ENCODE measurements at places on chromosomes 13 and 19. TPM values are rescaled to one million over a fixed set of nuclear protein-coding genes. Genes with fewer than 3 reads are reported as not detected.

DNA sequence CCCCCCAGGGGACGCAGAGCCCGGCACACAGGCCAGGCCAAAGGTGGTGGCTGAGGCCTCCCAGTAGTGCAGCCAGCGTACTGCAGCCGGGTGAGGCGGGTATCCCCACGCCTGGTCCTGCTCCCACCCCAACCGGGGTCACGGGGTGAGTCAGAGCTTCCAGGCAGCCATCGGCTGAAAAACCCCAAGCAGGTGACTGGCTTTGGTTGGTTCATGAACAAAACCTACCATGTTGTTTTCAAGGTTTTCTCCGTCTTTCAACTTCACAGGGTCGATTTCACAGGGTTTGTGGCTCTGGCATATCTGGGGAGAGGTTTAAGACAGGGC lies 42.1 kb upstream of the C13orf46 start:
- no peak for DNase-seq
- peaks cover 52% of the 10 kb centered on the region for H3K36me3 ChIP-seq
- H3K27me3 ChIP-seq, result no peaks in the 10 kb centered on the region
- no peak overlapping the region for H3K4me3 ChIP-seq
- peaks cover 4% of the 10 kb centered on the region for H3K4me1 ChIP-seq

The PLK5 gene
- not detected for total RNA-seq

- DNase-seq, result no peak
- peaks cover 3% of the 10 kb centered on the region for H3K4me1 ChIP-seq
- H3K27ac ChIP-seq, result no peak overlapping the region
- H3K36me3 ChIP-seq, result no peaks in the 10 kb centered on the region
Measured at GRCh38 chr19:4362101-4362828, 18.9 kb downstream of the MPND start.

DNA sequence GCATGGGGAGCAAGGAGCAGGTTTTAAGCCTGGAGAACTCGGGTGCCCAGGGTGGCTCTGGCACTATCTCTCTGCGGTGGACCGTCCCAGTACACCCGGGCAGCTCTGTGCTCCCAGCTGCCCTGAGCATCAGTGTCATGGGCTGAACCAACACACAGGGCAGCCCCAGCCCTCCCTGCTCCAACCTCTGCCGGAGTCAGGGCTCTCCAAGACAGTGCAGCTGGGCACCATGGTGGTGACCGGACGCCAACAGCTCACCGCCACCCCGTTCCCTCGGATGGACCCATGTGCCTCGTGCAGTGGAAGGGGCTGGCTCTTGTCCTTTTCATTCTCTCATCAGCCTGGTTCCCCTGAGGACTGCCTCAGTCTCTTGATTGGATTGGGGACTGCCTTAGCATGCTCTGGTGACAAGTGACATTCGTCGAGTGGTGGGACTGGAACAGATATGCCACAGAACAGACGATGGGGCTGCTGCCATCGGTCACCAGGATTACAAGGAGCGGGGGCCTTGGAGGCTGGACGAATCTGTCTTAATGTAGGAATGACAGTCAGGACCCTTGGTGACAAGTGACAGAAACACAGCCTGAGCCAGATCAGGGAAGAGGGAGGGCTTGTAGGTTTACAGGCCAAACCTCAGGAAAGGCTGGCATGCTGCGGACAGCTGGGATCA lies 25.7 kb upstream of the VSTM2B start:
- DNase-seq, result no peak

The GARIN5A gene
- total RNA-seq, result not detected

The C19orf85 gene
- total RNA-seq, result not detected

GRCh38 chr19:39209196-39209595 lies 5.1 kb upstream of the SYCN start:
- no peaks in the 10 kb centered on the region for H3K4me1 ChIP-seq
- DNase-seq, result no peak
- no peak overlapping the region for H3K4me3 ChIP-seq
- H3K36me3 ChIP-seq, result no peaks in the 10 kb centered on the region

DNA sequence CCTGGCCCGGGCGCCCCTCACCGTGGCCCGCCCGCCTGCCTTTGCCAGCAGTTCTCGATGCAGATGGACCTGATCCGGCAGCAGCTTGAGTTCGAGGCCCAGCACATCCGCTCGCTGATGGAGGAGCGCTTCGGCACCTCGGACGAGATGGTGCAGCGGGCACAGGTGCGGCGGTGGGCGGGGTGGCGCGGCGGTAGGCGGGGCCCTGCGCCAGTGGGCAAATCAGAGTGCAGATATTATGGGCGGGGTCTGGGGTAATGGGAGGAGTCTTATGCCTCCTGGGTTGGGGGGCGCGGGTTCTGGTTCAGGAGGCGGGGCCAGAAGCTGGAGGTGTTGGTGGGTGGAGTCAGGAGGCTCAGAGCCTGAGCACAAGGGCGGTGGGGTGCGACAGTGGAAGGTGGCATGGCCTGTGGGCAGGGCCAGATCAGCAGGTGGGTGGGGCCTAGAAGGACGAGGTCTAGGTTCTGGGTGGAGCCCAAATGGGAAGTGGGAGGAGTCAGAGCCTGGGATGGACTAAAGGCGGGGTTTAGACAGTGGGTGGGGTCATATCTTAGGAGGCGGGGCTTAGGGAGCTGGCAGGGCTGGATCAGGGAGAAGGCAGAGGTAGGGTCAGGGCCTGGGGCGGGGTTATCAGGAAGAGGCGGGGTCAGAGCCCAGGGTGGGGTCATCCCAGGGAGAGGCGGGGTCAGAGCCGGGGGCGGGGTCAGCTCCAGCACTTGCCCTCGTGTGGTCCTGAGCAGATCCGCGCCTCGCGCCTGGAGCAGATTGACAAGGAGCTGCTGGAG lies 5.6 kb downstream of the APC2 start:
- peak; percentile 49 for DNase-seq
- H3K36me3 ChIP-seq, result peaks cover 14% of the 10 kb centered on the region
- peak overlapping the region; percentile 30 for H3K4me3 ChIP-seq
- H3K4me1 ChIP-seq, result peaks cover 19% of the 10 kb centered on the region
- H3K27ac ChIP-seq, result peak overlapping the region; percentile 52

GRCh38 chr19:1295169-1296012 lies 9.7 kb downstream of the EFNA2 start:
- no peak for DNase-seq
- no peak overlapping the region for H3K4me3 ChIP-seq
- H3K27me3 ChIP-seq, result peaks cover 4% of the 10 kb centered on the region
- H3K27ac ChIP-seq, result no peak overlapping the region
- no peaks in the 10 kb centered on the region for H3K36me3 ChIP-seq

The ANKRD24 gene
- total RNA-seq, result 1.9 TPM

DNA sequence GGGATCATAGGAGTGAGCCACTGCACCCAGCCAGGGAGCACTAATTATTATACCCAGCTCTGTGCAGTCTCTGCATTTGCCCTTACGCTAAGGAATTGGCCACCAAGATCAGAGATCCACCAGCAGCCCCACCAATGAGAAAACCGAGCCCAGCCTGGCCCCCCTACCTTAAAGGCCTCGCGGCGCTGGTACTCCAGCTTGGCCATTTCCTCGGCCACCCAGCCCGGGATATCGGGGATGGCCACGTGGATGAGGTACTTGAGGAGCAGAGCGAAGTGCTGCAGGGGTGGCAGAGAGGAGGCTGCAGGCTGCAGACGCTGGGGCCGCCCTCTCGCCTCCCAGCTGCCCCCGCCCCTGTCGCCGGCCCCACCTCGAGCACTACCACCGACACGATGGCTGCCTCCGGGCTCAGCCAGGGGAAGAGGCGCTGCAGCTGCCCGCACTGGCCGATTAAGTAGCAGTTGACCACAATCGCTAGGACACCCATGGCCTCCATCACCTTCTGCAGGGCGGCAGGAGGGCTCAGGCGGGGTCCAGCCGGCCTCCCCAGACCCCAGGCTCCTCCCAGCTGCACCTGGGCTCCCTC lies 7.5 kb downstream of the ANO8 start:
- H3K4me3 ChIP-seq, result peak overlapping the region; percentile 41
- H3K27me3 ChIP-seq, result no peaks in the 10 kb centered on the region
- no peak for DNase-seq

GRCh38 chr13:47675871-47676270 lies 325.2 kb downstream of the SUCLA2 start:
- peaks cover 21% of the 10 kb centered on the region for H3K27me3 ChIP-seq
- no peak overlapping the region for H3K27ac ChIP-seq
- no peaks in the 10 kb centered on the region for H3K36me3 ChIP-seq
- H3K4me1 ChIP-seq, result no peaks in the 10 kb centered on the region
- DNase-seq, result no peak

The PRTN3 gene
- total RNA-seq, result not detected

The CNMD gene
- total RNA-seq, result not detected

DNA sequence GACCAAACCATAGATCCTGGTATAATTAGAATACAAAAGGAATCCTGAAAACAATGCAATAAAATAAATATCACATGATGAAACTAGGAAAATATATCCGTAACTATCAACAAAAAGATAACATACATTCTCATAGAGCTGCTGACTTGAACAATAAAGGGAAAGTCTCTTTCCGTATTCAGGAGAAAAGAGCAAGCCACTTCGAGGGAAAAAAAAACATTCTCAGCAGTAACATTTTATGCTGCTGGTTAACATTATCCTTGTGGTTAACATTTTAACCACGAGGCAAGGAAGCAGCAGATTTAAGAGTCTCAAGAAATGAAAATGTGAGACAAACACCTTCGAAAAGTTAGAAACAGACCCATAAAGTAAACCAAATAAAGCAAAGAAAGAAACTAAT lies 25.8 kb downstream of the NALCN start:
- H3K4me3 ChIP-seq, result no peak overlapping the region
- H3K4me1 ChIP-seq, result no peaks in the 10 kb centered on the region
- no peak for DNase-seq
- H3K36me3 ChIP-seq, result no peaks in the 10 kb centered on the region
- no peak overlapping the region for H3K27ac ChIP-seq
- peaks cover 2% of the 10 kb centered on the region for H3K27me3 ChIP-seq

GRCh38 chr19:42487032-42487797 lies 41.1 kb downstream of the CEACAM1 start:
- no peaks in the 10 kb centered on the region for H3K36me3 ChIP-seq
- peaks cover 2% of the 10 kb centered on the region for H3K4me1 ChIP-seq
- H3K4me3 ChIP-seq, result no peak overlapping the region
- DNase-seq, result no peak
- H3K27ac ChIP-seq, result no peak overlapping the region

- H3K27me3 ChIP-seq, result no peaks in the 10 kb centered on the region
- no peak overlapping the region for H3K27ac ChIP-seq
- peaks cover 42% of the 10 kb centered on the region for H3K36me3 ChIP-seq
- H3K4me1 ChIP-seq, result peaks cover 7% of the 10 kb centered on the region
Measured at GRCh38 chr19:5083547-5083965, 114.6 kb downstream of the KDM4B start.

GRCh38 chr19:2816641-2817040 lies 3.0 kb upstream of the ZNF554 start:
- no peak overlapping the region for H3K4me3 ChIP-seq
- H3K36me3 ChIP-seq, result no peaks in the 10 kb centered on the region
- no peak overlapping the region for H3K27ac ChIP-seq
- no peaks in the 10 kb centered on the region for H3K27me3 ChIP-seq
- no peak for DNase-seq

GRCh38 chr19:5338656-5339197 lies 1.9 kb downstream of the PTPRS start:
- H3K27ac ChIP-seq, result no peak overlapping the region
- H3K36me3 ChIP-seq, result peaks cover 5% of the 10 kb centered on the region
- peaks cover 47% of the 10 kb centered on the region for H3K27me3 ChIP-seq

DNA sequence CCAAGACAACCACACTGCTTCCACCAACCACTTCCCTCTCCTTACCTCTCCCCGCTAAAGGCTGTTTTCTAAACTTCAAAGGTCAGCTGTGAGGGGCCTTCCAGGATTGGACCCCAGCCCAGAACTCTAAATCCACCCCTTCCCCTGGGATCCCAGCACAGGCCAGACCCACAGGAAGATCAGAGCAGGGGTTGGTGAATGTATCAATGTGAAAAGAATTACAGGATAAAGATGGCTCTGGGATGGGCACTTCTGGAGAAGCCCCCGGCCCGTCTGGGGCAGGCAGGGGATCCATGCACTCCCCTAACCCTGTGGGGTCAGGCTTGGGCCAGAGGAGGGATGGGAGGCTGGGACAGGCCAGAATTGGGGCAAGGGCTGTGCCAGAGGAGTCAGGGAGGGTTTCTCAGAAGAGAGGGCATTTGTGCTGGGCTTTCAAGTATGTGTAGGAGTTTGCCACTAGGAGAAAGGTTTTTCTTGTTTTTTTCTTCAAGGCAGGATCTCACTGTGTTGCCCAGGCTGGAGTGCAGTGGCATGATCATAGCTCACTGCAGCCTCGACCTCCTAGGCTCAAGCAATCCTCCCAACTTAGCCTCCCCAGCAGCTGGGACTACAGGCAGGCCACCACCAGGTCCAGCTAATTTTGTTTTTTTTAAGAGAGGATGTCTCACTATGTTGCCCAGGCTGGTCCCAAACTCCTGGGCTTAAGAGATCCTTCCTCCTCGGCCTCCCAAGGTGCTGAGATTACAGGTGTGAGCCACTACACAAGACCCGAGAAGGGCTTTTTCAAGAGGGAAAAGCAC lies 1.0 kb upstream of the MEF2B start:
- H3K27me3 ChIP-seq, result no peaks in the 10 kb centered on the region
- peaks cover 4% of the 10 kb centered on the region for H3K36me3 ChIP-seq
- H3K4me1 ChIP-seq, result peaks cover 10% of the 10 kb centered on the region
- no peak overlapping the region for H3K27ac ChIP-seq
- peak overlapping the region; percentile 73 for H3K4me3 ChIP-seq

- peak overlapping the region; percentile 80 for H3K4me3 ChIP-seq
- peaks cover 17% of the 10 kb centered on the region for H3K4me1 ChIP-seq
- no peaks in the 10 kb centered on the region for H3K27me3 ChIP-seq
Measured at GRCh38 chr19:12788682-12789097, 2.6 kb upstream of the JUNB start.

GRCh38 chr13:80906860-80907259 lies 565.9 kb upstream of the SPRY2 start:
- H3K4me3 ChIP-seq, result no peak overlapping the region
- H3K27me3 ChIP-seq, result no peaks in the 10 kb centered on the region
- no peak for DNase-seq
- no peak overlapping the region for H3K27ac ChIP-seq
- H3K36me3 ChIP-seq, result no peaks in the 10 kb centered on the region
